ENCODE measurements at places on chromosomes 6 and 20.

DNA sequence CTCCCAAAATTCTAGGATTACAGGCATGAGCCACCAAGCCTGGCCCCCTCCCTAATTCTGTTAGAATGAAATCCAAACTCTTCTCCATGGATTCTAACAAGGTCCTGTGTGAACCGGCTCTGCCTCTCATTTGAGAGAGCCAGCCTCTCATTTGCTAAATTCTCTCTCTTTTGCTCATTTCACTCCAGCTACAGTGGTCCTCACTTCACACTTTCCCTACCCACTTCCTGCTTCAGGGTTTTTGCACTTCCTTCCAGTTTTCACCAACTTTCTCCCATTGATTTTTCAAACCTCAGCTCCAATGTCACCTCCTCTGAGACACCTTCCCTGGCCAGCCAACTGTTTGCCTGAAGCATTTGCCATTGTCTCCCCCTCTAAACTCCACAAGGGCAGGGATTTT is 5.1 kb downstream of the COX4I2 start:
- no peak for DNase-seq

- no peak for DNase-seq
These were observed 22.1 kb downstream of the MAP3K4 start for GRCh38 chr6:161013695-161014094.

GRCh38 chr20:2279253-2279779 is 16.5 kb upstream of the TGM3 start:
- DNase-seq, result no peak

DNA sequence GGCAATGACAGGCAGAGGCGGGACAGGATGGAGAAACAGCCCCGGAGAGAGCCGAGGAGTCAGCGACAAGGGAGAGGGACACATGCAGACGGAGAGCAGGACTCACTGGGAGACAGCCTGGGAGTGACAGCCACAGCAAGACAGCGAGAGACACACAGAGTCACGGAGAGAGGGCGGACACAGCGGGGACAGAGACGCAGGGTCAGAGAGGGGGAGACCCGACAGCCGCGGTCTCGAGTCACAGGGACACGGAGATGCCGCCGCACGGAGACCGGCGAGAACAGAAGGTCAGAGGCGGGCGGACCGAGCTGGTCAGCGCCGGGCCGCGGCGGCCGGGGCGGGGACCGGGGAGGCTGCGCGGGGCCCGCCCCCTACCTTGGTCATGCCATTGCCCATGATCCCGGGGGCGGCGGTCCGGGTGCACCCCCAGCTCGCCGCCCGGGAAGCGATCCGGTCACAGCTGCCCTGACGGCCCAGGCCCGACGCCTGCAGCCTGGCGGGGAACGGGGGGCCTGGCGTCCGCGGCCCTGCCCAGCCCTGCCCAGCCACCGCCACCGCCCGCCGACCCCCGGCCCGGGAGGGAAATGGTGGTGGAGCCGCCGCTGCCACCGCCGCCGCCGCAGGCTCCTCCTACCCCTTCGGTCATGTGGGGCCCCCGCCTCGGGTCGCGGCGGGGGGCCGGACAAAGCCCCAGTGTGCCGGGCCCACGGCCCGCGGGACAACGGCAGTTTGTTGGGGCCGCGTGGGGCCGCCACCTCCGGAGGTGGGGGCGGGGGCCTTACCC is at the start of the genes DUSP15 and TTLL9:
Gene DUSP15 (minus strand): TSS at position 586 of the 784 bp plus-strand sequence. CDS start 190 bp downstream, at position 396.
Gene TTLL9 (plus strand): TSS at position 693 of the 784 bp plus-strand sequence. CDS start 493 bp downstream, outside the sequence.
- DNase-seq, result no peak

DNA sequence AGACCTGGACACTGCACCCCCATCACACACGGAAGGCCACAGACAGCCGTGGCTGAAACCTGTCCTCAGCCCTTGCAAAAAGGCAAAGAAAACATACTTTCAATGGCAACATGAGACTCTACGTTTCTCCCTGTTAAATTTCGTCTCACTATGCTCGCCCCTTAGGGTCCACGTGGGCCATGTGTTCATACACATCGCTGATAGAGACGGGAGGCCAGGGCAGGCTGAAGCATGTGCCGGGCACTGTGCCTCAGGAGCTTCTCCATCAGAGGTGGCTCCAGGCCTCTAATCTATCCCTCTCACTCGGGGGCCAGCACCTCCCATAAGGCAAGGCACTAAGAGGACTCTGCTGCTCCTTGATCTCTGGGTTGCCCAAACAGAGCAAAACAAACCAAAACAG is 17.5 kb downstream of the PXDC1 start:
- no peak for DNase-seq

DNA sequence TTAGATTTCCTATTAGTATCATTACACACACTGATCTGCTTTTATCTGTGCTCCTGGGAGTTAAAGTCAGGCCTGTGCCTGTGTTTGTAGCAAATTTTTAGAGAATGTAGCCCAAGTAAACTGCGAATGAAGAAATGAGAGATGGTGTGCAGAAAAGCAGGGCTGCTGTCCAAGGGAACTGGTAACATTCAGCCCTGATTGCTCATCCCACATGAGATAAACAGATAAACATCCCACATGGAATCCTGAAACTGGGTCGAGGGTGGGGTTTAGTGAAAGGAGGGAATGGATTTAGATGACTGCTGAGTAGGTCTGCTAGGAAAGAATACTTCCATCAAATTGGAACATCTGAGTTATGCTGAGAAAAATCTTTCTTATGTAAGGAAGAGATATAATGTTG is 69.1 kb downstream of the GRIK2 start:
- no peak for DNase-seq

DNA sequence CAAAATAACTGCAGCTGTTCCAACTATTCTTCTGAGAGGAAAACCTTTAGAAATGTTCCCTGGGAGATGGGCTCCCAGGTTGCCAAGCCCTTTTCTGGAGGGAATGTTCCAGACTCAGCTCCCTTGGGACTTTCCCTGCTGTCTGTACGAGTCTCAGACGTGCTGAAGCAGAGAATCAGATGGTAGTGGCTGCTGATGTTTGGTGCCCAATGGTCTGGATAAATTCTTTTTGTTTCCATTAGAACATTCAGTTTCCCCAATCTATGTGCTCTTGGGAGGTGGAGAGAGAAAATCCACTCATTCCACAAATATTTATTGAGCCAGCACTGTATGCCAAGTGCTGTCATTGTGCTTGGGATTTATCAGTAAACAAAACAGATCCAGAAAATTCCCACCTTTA is 40.0 kb downstream of the SNHG17 start:
- peak; percentile 50 for DNase-seq

DNA sequence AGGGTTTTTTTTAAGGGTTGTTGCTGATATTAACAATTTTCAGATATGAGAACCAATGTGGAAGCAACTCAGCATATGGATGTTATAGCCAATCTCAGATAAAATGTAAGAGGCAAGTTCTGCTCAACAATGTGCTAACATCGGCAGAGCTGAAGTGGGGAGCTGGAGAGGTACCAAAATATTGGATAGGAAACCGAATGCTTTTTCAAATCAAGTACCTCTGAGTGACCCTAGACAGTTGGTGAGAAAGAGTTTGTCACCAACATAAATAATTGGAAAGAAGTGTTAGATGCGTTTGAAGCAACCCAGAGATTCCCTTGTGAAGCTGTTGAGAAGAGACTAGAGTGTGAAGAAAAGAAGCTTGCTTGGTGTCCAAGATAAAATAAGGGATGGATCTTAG is 140.7 kb downstream of the SOX4 start:
- DNase-seq, result no peak

GRCh38 chr6:146850981-146851380 is 252.2 kb downstream of the ADGB start:
- no peak for DNase-seq

DNA sequence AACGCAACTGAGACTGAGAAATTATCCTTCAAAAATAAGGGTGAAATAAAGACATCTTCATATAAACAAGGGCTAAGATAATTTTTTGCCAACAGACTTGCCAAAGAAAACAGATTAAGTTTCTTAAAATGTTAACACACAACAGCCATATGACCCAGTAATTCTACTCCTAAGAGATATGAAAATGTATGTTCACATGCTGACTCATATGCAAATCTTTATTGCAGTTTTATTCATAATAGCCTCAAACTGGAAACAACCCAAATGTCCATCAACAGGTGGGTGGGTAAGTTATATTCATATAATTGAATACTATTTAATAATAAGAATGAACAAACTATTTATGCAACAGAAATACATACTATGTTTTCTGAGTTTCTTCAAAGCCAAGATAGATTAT is 140.1 kb downstream of the REV3L start:
- no peak for DNase-seq

GRCh38 chr6:15536198-15536955 is 126.5 kb downstream of the DTNBP1 start:
- no peak for DNase-seq

GRCh38 chr20:50226093-50226974 is 35.7 kb downstream of the CEBPB start:
- DNase-seq, result peak; percentile 82

DNA sequence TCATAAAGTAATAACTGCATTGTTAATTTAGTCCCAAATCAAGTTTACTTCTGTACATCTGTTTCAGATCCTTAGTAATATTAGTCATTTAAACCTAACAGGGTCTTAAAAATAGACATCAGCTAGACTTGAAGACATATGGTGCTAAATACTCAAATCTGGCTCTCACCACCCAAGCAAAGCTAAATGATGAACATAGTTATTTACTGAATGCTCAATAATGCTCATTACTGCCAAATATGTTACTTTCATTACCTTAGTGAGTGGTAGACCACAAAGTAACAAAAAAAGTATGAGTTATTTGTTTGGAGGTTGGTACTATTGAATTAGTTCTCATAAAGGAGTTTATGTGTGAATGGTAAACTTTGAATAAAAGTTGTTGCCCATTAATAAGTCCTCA is 502.1 kb downstream of the PKHD1 start:
- DNase-seq, result no peak

Measured in kidney tubule cell (primary cell).